ENCODE measurements at places on chromosomes 7 and 10.

GRCh38 chr7:36906448-36906847 lies 182.2 kb upstream of the AOAH start:
- no peak for DNase-seq

- DNase-seq: peak; percentile 12
These were observed 26.5 kb downstream of the PDE1C start for GRCh38 chr7:32043688-32044087.

DNA sequence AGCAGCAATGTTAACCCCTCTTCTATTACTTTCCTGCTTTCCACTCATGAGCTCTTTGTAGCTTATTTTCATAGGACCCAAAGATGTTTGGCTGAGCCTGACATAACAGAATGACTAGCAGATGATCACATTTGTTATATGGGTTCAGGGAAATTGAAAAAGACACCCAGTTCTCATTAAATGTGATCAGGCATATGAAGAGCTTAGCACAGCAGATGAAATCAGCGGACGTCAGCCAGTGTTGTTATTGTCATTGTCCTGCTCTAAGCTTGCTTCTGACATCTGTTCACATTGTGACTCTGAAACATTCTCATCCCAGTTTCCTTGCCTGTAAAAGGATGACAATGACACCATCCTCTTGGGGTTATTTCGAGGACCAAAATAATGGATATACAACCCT lies 43.5 kb downstream of the FAM241B start:
- DNase-seq: no peak

- no peak for DNase-seq
These were observed 20.6 kb upstream of the OR2AE1 start for GRCh38 chr7:99897322-99898022.

- DNase-seq: no peak
These were observed 473.5 kb downstream of the AUTS2 start for GRCh38 chr7:70071766-70072165.

DNA sequence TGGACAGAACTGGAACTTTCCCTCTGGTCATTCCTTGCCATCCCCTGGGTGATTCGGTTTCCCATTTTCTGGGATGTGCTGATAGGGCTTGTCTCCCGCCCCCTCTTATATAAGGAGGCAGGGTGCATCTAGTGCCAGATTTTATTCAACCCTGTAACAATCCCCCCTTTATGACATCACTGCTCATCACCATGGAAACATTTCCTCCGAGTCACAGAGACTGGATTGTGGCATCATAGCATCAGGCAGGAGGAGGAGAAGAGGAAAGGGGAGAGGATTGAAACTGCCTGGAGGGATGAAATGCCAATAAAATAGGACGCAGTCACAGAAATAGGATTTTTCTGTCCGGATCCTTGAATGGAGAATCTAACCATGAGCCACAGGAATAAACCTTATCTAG lies 25.0 kb downstream of the SORCS3 start:
- DNase-seq: no peak

GRCh38 chr7:105808703-105809590 lies 67.5 kb downstream of the ATXN7L1 start:
- DNase-seq: peak; percentile 97

- DNase-seq: no peak
These were observed 714.1 kb upstream of the COBL start for GRCh38 chr7:52030722-52031121.

DNA sequence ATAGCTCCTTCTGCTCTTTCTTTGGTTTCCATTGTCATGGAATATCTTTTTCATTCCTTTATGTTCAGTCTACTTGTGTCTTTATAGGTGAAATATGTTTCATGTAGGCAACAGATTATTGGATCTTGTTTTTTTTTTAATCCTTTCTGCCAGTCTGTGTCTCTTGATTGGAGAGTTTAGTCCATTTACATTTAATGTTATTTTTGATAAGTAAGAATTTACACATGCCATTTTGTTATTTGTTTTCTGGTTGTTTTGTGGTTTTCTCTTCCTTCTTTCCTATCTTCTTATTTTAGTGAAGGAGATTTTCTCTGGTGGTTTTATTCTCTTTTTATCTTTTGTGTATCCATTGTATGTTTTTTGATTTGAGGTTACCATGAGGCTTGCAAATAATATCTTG lies 52.5 kb upstream of the TAS2R16 start:
- no peak for DNase-seq

GRCh38 chr10:128024426-128024825 lies 101.8 kb downstream of the MKI67 start:
- DNase-seq: no peak

GRCh38 chr7:69020536-69020935 lies 577.7 kb upstream of the AUTS2 start:
- no peak for DNase-seq

DNA sequence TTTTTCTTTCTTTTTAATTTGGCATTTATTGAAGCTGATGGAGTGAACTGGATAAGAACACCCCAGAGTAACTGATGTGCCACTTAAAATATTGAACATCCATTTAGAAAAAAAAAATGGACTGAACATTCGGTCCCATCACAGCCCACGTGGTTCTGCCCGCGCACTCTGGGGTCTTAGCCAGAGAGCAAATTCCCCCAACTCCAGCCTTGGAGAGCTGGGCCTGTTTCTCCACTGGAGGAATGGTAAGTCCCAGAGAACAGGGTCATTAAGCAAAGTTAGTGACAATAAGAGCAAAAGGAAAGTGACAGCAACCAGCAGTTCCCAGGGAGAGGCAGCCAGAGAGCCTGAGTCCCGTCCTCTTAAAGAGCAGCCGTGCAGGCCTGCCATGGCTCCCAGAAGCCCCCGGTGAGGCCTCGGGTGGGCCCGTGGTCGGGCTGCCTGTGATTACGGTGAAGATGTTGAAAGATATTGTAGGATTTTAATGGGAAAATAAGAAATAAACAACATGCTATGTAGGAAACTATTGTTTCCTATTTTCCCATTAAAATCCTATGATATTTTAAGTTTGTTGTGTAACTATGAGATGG lies 487.9 kb upstream of the MKI67 start:
- no peak for DNase-seq

DNA sequence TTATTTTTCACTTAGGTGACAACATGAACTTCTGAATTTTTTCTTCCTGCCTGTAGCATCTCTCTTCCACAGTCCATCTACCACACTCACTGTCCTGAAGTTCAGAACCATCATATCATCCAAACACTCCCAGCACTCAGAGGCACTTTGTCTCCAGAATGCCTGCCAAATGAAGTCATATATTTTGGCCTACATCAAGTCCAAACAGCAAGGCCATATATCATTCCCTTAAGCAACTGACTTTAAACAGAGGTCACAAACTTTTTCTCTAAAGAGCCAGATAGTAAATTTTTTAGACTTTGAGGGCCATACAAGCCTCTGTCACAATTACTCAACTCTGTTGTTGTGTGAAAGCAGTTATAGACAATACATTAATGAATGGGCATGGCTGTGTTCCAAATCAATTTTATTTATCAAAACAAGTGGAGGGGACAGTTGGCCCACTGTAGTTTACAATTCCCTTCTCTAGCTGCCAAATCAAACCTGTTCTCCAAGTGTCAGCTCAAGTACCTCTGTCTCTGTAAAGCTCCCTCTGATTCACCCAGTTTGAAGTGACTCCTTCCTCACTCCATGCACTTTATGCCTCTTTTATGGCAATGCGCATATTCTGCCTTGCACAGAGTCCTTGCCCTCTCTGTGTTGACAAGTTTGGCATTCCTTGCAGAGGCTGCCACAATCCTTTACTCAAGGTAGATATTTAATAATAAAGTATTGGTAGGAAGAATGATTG lies 305.7 kb downstream of the FZD1 start:
- DNase-seq: no peak

DNA sequence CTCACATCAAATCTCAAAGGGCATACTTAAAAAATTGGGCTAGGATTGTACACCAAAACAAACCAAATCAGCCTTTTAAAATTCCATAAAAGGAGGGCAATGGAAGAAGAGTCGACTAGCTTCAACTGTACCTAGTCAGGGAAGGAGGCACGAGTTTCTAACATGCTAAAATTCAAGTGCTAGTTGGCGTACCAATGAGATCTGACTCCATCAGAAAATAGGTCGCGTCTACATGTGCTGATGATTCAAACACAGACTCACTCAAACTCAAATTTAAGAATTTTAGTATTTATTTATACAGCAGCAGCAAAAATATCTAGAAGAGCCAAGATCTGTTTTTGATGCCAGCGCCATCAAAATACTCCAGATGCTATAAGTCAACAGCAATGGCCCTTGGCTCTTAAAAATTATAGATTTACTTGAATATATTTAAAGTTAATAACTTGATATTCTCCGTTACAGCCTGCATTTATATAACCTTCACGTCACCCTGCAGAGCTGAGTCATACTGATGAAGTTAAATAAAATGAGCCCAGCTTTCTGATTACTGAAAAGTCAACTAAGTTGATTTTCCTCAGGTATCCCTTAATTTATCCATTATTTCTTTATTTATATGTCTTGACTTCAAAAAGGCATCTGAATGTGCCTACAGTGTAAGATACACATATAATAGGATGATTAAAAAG lies 302.1 kb upstream of the IMMP2L start:
- no peak for DNase-seq

DNA sequence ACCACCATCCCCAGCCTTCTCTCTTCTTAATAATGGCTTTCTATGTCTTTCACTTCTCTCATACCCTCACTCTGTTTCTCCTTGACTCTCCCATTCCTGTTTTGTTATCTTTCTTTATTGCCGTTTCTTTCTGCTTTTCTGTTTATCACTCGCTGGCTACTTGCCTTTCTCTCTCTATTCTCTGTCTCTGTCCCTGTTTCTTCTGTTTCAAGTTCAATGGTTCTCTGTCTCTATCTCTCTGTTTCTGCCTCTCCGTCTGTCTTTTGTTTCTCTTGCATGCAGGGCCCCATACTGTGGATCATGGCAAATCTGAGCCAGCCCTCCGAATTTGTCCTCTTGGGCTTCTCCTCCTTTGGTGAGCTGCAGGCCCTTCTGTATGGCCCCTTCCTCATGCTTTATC lies at the start of gene OR6V1:
Gene OR6V1, plus strand, starts transcription at position 301 of the 400 bp plus-strand sequence. Its CDS starts 0 bp downstream, at position 301.
- DNase-seq: no peak

DNA sequence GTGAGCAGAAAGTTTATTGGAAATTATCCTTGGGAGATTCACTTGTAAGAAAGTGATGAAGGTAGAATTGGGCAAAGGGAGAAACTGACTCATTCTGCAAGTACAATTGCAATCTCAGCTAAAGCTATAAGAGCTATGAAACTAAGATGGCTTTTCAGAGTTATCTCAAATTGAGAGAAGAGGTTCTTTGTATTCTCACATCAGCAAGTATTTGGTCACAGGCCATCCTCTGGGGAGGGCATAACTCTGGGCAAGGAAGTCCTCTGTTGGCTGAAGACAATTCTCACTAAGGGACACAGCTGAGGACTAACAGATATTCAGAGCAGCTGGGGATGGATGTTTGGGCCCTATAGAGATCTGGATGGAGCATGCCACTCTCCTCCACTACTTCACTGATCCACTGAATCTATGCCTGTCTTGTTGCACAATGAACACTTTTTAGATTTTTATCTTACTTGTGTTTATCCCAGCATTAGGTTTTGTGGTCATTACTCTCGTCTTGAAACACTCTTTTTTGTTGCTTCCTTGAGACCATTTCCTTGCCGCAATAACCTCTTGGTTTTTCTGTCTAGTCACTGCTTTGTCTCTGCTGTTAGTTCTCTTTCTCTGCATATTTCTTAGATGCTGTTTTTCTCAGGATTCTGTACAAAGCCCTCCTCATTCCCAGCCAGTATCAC lies 115.1 kb downstream of the GNAI1 start:
- DNase-seq: no peak

Data from suppressor macrophage treated with lipopolysaccharide for 1 hour (primary cell).